ENCODE measurements at places on chromosomes 7 and 10.
A peak's percentile ranks its signal among the peaks of the same experiment; 100 is the strongest.

DNA sequence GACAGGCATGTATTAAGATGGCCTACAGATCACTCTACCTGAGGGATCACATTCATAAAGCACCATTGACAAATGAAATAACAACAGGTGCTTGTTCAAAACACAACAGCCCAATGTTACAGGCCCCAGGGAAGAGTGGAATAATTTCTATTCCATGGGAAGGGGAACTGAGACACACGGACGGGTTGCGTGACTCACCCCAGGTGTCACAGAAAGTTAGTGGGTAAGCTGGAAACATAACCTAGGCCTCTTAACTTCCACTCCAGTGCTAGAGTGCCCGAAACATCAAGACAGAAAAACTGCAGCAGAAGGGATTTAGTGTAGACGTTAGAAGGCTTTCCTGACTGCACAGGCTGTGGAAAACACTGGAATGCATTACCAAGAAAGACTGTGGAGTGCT is 48.3 kb downstream of the SLC37A3 start:
- DNase-seq: no peak

DNA sequence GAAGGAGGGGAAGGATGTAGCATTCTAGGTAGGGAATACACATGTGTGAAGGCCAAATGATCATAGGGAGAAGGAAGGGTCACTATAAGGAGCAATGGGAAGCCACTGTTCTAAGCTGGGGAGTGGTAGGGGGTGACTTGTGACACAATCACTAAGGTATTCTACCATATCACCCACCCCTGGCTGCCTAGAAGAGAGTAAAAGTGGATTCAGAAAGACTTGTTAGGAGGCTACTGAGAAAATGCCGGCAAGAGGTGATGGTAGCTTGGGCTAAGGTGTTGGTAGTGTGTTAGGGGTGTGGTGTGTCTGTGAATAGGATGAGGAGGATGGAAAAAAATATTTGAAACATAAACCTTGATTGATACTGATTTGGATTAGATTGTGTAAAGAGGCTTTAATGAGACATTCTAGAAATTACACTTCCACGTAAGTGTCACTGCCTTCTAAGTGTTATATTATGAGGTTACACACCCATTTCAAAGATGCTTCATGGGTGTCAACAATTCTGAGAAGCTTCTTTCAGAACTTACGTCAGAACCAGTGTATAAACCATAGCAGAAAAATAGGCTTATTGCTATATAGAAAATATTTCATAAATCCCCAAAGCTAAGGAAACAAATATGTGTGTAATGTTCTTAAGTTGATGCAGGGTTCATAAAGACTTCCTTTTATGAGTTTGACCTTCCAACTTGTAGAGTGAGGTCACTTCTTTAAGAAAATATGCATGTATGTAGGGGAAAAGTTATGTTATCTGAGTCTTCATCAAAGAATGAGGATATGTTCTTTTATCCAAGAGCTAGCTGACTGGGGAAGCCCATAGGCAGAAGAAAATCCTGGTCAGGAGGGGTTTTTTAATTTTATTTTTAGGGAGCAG is 5.6 kb upstream of the BPGM start:
- no peak for DNase-seq

- DNase-seq: no peak
Measured at GRCh38 chr7:47414342-47415317, 167.3 kb downstream of the TNS3 start.

GRCh38 chr10:96470116-96470743 is 43.5 kb downstream of the TLL2 start:
- DNase-seq: peak; percentile 6

DNA sequence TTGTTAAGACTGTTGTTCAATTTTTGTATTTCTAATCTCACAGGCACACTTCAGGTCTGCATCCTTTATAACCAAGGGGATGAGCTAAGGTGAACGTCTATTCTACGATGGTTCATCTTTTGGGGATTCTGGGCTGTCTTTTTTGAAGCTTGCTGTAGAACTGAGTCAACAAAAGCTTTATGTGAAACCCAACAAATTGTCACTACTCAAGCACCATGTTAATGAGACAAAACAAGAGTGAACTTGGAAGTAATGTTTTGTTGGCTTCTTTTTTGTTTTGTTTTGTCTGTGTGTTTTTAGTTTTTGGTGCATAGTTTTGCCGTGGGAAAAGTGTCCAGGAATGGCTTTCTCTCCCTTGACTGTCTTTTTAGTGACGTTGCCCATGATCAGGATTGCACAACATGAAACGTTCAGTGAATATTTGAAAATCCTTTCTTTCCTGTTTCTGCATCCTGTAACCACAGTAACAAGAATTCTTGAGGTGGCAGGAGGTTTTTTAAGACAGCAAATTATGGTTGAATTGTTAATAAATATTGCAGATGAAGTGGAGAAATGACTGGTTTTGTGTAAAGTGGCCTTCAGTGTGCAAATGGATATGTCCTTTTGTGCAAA is 65.6 kb downstream of the WIPF3 start:
- peak; percentile 72 for DNase-seq

Data from HFFc6 (cell line).